ENCODE measurements at places on chromosomes 3 and 15.

DNA sequence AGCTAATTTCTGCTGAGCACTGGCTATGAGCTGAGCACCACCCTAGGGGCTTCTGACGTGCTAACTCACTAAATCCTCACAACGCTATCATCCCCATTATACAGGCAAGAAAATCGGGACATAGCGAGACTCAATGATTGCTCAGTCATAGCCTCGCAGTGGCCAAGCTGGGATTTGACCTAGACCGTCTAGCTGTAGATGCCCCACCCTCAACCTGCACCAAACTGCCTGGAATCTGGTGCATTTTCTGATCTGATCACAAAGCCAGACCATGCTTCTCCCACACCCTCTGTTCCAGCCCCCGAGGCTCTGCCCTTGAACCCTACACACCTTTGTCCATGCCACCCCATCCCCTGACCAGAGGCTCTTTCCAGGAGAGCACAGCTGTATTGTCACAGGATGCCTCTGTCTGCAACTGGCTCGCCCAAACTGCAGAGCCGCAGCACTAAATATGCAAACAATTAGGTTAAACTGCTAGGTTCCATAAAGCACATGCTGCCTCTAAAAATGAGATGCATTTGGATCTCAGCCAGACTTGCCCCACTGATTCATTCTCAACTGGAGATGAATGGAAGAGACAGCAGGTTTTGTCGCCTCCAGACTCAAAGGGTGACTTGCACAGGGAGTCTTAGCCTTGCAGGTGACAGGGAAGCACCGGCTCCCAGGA is 95.2 kb downstream of the NUP210 start:
- DNase-seq, result no peak

DNA sequence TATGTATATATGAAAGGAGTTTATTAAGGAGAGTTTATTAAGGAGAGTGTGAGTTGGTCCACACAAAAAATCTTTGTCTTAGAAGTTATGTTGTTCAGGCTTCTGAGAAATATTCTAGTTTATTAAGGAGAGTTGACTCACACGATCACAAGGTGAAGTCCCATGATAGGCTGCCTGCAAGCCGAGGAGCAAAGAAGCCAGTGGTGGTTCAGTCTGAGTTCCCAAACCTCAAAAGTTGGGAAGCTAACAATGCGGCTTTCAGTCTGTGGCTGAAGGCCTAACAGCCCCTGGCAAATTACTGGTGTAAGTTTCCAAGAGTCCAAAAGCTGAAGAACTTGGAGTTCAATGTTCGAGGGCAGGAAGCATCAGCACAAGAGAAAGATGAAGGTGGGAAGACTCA is 42.4 kb upstream of the DAZL start:
- DNase-seq, result no peak

DNA sequence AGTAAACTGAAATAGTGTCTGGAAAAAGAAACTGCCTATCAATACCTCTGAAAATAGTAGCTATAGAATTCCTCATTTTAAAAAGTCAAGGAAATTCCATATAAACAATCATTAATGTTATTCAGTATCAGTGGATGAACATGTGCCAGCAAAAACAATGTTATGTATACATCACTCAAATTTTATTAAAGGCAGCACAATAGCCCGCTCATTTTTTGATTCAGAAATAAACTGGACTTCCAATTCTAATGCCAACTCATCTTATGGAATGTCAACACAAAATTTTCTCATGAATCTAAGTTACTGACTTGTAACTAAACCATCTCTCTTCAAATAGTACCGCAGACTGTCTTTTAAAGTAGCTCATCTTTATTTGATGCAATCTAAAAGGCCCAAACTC is 19.0 kb downstream of the THBS1 start:
- DNase-seq, result no peak

- no peak for DNase-seq
These were observed 43.9 kb downstream of the NR1I2 start for GRCh38 chr3:119825820-119826219.

- no peak for DNase-seq
These were observed 1.9 kb downstream of the SPINT1 start for GRCh38 chr15:40845511-40846284.

DNA sequence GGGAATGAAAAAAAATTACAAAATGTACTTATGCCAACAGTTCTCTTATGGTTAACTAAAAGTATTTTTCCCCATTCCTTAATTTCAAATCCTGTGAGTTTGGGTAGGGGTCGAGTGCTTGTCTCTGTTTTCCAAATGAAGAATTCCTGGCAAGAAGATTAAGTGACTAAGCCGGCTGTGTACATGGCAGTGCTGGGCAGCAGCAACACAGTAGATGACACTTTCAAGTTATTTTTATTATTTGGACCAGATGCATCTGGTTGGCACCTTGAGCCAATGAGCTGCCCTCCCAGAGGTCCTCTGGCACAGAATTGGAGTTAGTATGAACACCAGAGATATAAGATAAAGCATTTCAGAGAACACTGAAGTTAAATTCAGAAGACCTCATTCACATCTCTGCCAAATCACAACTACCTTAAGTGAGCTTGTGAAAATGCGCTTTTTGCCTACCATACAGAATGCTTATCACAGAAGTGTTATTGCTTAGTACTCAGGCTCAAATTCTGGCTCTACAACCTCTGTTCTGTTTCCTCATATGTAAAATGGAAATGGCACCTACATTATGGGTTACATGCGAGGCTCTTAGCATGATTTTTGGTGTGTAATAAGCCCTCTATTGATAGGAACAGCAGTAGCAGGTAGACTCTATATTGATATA is 256.9 kb downstream of the UBE2E2 start:
- peak; percentile 24 for DNase-seq

GRCh38 chr3:13782501-13782900 is 97.4 kb downstream of the WNT7A start:
- no peak for DNase-seq

DNA sequence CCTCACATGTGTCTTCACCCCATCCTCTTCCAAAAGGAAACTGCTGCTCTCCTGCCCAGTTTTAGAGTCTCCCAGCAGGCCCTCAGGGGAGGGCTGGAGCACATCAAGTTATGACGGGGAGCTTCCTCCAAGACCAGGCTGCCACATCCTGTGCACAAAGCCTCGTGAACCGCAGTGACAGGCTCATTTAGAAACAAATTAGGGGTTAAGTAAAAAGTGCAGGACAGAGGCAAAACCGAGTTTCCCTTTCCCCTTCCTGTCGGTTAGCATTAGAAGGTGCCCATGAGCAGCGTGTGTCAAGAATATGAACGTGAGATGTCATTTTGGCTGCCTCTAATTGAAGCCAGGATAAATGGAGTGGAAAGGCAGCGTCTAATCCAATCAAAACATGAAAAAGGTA is 199.7 kb downstream of the ARRDC4 start:
- no peak for DNase-seq

- no peak for DNase-seq
These were observed 114.4 kb downstream of the FOXP1 start for GRCh38 chr3:71469138-71469435.

GRCh38 chr3:35921718-35922117 is 282.4 kb downstream of the ARPP21 start:
- no peak for DNase-seq

DNA sequence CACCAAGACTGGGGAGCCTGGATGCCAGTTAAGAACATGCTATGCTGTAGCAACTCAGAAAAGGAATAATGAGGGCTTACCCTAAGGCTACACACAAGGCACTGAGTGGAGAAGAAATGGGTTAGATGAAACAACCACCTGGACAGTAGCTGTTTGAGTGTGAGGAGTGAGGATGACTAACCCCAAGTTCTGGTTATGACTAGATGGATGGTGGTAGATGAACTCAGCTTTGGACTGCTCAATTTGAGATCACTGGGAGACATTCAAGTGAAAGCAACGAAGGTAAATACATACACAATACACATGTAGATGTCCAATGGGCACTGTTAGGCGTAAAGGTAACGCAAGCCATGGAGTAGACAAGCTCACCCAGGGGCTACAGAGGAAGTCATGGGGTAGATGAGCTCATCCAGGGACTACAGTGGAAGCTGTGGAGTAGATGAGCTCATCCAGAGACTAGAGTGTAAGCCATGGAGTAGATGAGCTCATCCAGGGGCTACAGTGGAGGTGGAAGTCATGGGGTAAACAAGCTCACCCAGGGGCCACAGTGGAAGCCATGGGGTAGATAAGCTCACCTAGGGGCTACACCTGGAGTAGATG is 98.3 kb downstream of the ANO10 start:
- DNase-seq, result no peak

- no peak for DNase-seq
These were observed 84.1 kb downstream of the CHL1 start for GRCh38 chr3:280681-281080.

DNA sequence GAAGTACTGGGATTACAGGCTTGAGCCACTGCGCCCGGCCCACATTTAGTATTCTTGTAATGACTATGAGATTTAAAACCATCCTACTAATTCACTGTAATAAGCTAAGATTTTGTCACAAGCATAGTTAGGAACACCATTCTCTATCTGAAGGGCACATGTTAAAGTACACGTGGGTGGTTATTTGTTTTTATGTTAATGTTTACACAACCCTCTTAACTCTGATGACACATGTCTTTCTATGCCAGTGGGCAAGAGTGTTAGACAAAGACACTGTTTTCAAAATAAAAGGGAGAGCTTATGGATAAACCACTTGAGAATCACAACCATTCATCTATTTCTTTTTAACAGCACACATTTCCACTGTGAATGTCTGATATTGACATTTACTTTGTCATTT is 537.6 kb upstream of the IL12A start:
- no peak for DNase-seq

- DNase-seq, result no peak
These were observed 29.7 kb upstream of the SPATA12 start for GRCh38 chr3:57030721-57031120.

- DNase-seq, result no peak
These were observed 53.6 kb downstream of the SETMAR start for GRCh38 chr3:4356546-4357410.

DNA sequence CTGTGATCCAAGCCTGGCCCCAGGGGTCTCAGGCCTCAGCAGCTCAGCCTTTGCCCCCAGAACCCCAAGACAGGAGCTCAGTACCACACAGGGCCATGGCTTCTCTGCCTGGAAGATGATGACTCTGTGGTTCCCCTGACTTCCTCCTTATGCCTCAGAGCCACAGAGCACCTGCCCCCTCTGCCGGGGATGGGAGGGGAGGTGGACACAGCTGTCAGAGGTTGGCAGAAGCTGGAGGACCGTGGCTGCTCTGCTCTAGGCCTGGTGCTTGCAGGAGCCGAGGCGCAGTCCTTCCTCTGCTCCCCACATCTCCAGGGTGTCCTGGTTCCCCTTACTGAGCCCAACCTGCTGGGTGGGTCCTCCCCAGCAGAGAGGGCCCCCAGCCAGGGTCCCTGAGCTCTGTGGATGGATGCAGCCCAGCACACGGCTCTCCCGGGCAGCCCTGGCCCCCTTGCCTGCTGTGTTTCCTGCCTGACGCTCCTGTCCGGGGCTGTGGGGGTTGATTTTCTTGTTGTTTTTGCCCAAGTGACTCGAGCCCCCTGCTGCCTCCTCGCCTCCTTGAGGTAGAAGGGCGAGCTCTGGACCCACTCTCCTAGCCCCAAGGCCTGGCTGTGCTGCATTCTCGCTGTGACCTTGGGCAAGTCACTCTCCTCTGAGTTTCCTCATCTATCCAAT is 36.6 kb downstream of the PSTPIP1 start:
- DNase-seq, result no peak

DNA sequence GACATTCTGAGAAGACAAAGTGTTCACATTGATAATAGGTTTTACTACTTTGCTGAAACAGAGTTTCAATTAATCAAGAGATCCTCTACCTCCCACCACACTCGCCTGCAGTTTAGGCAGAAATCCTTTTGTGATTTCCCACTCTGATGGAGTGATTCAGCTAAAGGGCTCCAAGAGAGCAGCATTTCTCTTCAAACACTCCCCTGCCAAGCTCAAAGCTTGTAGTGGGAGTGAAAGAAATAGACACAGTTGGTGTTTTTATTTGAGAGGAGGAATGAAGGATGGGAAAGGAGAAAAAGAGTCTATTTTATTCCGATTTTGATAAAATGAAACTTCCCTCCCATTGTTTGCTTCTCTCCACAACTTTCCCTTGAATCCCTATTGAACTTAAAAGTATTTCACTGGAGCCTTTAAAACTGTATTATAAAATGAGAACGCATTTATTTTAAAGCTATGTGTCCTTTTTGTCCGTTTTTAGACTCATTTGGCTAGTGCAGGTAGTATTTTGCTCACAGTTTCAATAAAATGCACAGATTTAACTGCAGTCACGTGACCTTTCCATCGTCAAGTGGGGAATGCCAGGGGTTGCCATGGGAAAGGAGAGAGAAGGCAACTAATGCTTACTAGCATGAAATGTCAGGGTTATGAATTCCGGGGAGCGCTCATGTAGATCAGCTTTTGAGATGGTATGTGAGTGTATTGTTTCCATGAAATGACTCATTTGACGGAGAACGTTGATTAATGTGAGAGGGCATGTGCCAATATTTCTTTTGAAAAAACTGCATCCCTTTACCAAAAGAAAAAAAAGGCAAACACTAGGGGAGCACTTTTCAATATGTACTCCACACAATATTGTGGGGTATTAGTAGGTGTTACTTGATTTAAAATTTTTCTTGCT is 7.7 kb upstream of the OSBPL11 start:
- peak; percentile 43 for DNase-seq

DNA sequence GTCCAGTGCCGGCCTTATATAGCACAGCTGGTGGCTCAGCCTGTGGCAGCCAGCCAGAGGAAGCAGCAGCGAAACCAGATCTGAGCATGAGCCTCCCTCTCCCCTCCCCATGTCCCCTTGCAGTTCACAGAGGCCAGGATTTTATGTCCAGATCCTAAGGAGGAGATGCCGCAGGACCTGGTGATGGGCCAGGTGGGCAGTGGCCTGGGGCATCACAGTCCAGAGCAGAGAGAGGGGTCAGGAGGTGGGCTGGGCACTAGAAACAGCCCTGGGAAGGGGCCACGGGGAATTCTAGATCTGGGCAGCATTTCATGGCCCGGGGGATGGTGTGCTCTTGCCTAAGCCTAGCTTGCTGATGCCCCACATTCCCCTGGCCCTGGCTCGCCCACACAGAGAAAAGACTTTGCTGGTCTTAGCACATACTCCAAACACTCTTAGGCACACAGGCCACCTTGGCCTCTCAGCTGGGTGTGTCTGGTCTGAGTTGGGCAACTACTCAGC is 259 bp upstream of the CILP start:
- peak; percentile 6 for DNase-seq

DNA sequence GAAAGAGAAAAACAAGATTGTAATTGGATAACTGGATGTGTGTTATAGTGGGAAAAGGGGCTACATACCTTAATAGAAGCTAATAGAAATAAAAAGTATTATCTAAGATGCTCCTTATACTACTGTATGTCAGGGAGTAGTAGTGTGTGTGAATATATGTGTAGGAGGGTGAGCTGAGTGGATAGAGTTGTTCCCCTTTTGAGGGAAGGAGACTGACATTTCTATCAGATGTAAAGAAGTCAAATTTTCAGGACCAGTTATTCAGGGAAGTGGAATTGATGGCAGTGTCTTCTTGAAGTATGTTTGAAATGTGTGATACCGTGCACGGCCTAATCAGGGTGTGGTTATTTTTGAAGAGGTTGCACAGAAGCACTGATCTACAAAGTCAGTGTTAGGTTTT is 49.1 kb downstream of the PCOLCE2 start:
- DNase-seq, result no peak

GRCh38 chr15:64096668-64097384 is 1.0 kb downstream of the SNX1 start:
- no peak for DNase-seq

Data from NCI-H446 treated with DMSO at 0.1 percent for 48 hours (cell line).